ENCODE measurements at places on chromosomes 3 and 15.

DNA sequence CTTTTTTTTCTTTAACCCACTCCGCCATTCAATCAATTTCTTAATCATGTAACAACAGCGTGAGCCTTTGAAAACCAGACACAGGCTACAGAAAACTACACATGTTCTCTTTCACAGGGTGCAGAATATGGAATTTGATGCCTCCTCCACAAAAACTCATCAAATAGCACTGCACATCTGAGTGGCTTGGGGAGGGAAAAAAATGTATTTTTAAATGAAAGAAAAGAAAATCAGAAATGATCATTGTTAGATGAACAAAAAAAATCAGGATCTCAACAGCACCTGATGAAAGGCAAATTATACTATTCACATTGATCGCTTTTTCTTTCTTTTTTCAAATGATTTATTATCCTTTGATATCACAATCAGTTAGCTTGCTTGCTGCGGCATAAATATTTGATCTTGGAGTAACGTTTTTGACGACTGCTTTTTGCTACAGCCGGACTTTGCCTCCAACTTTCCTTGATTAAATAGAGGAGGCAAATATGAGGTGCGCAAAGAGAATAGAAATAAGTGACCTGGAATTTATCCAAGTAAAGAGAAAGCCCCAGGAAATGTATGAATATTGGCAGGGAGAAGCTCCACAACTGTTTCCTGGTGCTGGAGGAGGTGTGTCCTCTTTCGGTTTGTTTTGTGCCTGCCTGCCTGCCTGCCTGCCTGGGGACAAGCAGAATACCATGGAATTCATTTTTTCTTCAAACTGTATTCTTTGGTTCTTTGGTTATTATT lies 63.1 kb downstream of the EDEM1 start:
- DNase-seq: no peak

- no peak for DNase-seq
Measured at GRCh38 chr3:149340310-149340933, 7.0 kb upstream of the TM4SF18 start.

- DNase-seq: no peak
Measured at GRCh38 chr3:15091575-15091974, 7.4 kb downstream of the RBSN start.

- DNase-seq: no peak
Measured at GRCh38 chr3:18618723-18619122, 193.6 kb upstream of the SATB1 start.

- no peak for DNase-seq
Measured at GRCh38 chr15:35911052-35911777, 365.2 kb upstream of the DPH6 start.
